ENCODE measurements at places on chromosomes 2 and 18.

DNA sequence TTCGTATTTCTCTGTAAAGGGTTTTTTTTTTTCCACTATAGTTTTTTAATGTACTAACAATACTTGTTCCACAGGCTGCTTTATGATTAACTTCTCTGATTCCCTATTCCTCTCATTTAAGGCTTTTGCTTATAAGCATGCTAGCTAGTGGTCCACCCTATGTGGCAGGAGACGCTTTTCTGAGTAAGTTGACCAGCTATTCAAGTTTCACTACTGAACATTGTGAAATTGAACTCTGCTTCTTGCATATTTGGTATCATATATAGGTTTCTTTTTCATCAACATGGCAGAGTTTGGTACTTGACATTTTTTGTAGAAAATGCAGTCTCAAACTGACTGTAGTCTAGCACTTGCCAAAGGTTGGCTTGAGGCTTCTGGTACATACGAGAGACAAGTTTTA, 74.2 kb downstream of the OTX1 start:
- no peak for DNase-seq

DNA sequence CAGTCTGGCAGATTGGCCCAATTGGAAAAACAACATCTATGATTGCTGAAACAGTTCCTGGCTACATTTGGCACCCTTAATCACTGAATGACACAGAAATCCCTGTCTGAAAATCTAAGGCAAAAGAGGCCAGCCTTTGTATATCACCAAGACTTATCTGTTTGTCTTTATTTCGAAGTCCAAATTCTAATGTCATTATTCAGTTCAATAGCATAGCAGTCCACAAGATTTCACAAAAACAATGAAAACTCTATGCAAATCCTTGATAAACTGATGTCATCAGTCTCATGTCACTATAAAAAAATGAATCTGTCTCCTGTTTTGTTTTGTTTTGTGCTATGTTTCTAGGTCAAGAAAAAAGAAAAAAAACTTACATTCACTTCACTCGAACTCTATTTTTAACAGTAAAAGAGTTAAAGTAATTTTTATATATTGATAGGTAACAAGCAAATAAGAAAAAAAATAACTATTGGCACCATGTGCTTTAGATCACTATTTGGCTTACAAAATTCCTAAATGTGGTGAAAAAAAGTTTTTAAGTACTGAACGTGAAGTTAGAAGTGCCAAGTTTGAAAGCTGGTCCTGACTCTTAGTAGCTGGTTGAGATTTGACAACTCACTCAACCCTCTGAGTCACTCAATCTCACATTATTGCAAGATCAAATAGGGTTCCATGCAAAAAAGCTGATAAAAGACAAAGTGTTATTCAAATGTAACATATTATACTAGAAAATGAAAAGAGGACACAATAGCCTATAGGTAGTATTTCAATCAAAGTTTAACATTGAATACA, 359.3 kb downstream of the IRS1 start:
- no peak for DNase-seq

- DNase-seq: no peak
Observed at GRCh38 chr2:108926561-108927380, 62.2 kb downstream of the EDAR start.

DNA sequence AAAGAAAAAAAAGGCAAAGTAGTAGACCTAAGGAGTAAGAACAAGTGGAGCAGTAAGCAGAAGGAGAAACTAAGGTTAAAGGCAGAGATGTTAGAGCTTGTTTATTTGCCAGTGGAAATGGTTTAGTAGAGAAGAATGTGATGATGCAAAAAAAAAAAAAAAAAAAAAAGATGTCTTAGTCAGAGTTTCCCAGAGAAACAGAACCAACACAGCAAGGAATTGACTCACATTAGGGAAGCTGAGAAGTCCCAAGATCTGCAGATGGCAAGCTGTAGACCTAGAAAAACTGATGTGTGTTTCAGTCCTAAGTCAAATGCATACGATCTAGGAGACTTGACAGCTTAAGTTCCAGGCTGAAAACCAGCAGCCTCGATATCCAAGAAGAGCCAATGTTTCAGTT, 1548.8 kb upstream of the LRRTM1 start:
- DNase-seq: no peak

DNA sequence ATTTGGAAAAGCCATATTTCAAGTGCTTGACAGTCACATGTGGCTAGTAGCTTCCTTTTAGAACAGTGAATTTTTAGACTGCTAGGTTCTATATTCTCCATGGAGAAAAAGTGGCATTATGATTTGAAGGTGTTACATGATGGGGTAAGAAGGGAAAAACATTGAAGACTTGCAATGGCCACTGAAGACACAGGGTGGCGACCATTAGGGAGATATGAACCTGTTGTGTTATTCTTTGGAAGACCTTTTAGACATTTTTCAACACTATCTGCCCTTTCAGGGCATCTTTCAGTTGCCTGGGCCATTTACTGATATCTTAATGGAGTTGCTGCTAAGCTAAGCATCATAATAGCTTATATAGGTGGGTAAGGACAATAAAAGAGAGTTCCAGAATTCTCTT, 1387.2 kb downstream of the SUCLG1 start:
- DNase-seq: no peak

- no peak for DNase-seq
Observed at GRCh38 chr2:17821535-17822444, 5.5 kb downstream of the MSGN1 start.

- no peak for DNase-seq
Observed at GRCh38 chr18:67451960-67452359, 64.6 kb downstream of the DSEL start.

DNA sequence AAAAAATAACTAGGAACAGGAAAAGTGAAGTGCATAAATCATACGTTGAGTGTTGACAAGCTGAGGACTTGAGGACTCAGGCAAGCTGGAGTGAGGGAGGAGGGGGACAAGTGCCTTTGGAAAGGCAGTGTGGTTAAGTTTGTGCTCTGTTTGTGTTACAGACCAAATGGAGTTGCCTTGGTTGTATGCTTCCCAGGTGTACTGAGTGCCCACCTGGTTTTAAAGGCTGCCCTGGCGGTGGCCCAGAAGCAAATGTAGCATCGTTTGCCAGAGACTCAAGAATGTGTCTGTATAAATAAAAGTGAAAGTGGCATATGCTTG, 240.9 kb downstream of the PRKCE start:
- DNase-seq: no peak

DNA sequence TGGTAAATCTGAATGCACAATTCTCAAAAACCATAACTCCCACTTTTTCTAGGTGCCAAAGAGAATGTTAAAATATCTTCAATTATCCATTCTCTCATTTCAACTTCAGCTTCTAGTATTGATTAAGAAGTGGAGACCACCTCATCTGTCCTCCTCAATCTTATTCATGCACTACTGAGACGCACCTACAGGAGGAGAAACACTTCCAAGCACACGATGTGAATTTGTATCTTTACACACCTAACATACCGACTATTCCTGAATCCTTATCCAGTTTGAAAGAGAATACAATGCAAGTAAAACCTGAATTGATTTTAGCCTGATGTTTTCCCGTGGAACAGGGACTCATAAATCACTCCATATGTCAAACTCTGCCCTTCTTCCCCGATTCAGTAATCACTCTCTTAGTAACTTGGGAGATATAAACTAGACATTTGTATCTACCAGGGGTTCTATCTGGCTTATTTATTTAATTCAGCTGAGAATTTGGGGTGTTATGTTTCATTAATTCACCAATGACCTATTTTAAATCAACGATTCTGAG, 101.0 kb downstream of the MREG start:
- DNase-seq: no peak

DNA sequence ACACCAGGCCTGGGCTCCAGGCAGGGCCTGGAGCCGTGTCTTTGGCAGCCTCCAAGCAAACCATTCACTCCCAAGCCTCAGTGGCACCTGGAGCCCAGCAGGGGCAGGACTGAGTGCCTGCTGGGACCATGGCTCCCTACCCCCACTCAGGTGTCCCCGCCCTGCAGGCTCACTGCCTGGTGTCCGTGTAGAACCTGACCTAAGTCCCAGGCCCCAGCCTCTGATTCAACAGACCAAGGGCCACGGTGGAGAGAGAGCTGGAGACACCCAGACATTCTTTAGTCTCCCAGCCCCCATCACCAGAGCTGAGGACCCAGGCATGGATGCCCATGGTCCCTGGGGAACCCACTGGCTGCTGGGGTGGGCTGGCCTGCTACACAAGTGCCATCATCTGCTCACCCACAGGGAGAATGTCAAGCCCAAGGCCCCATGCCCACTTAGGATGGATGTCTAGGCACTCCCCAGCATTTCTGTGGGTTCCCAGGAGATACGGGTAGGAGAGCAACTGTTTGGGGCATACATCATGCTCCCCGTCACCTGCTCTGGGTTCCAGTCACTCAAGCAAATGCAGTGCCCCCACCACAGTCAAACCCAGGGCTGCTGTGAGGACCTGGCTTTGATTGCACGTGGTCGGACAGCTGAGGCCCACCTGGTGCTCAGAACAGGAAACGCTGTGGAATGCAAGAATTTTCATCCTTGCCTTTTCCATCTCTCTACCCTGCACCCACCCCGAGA, 42.9 kb upstream of the ATG16L1 start:
- no peak for DNase-seq

- DNase-seq: no peak
Observed at GRCh38 chr2:43265421-43265820, 39.0 kb upstream of the ZFP36L2 start.

GRCh38 chr2:111930409-111930808, 32.0 kb downstream of the MERTK start:
- no peak for DNase-seq
